SK-N-DZ (cell line): ENCODE measurements at places on chromosomes 1 and 21.

DNA sequence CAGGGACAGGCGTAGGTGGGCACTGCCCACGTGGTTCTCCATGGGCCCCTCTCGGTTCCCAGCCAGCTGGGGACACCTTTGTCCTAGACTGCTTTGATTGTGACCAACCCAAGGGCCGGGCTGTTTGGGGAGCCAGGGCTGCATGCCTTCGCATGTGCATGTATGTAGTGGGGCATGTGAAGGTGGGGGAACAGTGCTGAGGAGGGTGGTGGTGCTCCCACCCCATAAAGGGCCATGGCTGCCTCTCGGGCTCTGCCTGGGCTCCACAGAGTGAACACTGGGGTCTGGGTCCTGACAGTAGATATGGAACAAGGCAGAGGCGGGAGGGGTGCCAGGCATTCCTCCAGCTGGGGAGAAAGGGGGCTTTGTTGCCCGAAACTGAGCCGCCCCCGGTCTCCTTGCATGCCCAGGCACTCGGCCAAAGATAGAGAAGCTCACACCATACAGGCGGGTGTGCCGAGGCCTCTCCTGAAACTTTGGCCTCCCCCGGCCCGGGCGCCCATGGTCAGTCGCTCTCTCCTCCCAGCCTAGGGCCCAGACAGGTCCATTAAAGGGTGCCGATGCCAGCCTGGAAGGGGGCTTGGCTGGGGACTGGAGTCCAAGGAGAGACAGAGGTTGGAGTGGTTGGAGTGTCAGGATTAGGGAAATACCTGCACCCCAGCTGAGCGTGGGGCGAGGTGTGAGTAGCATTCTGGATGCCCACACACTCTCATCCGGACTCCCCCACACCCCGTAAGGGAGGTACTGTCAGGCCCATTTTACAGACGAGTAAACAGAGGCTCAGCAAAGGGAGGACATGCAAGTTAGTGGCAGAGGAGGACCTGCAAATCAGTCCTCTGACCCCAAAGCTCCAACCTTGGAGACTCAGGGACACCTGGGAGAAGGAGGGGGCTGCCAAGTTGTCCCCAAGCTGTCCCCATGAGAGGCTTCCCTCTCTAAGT, 41.1 kb downstream of the EPHA2 start:
- DNase-seq: no peak

DNA sequence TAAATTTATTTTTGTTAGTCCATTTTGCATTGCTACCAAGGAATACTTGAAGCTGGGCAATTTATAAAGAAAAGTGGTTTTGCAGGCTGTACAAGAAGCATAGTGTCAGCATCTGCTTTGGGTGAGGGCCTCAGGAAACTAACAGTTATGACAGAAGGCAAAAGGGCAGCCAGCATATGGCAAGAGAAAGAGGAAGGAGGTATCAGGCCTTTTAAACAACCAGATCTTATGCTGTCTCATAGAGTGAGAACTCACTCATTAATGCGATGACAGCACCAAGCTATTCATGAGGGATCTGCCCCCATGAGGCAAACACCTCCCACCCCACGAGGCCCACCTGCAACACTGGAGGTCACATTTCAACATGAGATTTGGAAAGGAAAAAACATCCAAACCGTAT, 898.4 kb downstream of the KCNT2 start:
- no peak for DNase-seq

DNA sequence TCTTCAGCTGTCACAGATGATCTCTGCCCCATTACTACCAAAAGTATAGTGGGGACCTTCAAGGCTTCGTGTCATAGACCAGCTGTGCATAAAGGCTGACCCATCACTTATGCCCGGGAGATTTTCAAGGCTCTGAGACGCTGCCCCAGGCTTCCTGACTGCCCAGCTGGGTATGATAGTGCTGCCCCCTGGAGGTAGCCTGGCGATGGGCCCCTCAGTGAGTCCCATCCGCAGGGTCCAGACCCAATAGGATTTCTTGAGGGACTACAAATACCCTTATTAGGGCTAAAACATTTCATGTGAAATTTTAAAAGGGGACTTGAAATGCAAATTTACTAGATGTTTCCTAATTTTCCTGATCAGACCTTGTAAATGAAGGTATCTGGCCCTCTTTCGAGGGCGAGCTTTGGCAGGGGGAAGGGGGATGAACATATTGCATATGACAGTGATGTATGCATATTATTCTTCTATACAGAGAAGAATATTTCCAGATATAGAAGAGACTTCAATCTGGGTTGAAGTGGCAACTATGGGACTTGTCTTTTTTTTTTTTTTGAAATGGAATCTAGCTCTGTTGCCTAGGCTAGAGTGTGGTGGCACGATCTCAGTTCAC, 11.7 kb upstream of the FCMR start:
- no peak for DNase-seq

DNA sequence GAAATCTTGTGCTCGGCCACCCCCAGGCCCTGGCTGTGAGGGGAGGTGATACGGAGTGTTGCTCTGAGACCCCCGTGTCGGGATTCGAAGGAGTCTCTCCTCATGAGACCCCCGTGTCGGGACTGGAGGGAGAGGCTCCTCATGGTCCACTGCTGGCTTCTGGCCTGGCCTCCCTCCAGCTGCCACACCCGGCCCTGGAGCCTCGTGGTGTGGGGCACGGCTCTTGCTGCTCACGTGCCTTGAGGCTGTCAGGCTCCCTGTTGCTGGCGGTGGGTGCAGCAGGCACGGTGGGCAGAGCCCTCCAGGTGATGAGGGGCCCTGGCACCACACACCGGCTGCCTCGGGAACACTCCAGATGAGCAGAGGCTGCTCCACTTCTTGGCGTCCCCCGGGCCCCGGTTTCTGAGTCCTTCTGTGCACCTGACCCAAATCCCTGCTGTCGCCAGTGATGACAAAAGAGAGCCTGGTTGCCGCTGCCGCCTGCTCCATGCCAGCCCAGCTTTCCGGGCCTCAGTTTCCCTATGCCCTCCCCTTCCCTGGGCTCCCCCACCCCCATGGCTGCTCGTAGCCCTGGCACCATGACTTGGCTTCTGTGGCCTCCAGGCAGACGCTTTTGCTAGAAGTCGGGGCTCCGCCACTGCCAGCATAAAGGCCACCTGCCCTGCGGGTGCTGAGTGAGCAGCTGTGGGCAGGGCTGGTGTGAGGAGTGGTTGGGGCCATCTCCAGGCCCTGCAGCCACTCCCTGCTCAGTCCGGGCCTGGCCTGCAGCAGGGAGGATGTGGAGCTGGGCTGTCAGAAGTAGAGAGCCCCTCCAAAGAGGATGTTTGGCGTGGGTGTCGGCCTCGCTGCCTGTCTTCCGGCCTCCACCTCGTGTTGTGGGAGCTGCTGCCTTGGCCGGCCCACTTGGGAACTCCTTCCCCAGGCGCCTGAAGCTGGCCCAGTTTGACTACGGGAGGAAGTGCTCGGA, 11.8 kb downstream of the TMEM240 start:
- DNase-seq: no peak

DNA sequence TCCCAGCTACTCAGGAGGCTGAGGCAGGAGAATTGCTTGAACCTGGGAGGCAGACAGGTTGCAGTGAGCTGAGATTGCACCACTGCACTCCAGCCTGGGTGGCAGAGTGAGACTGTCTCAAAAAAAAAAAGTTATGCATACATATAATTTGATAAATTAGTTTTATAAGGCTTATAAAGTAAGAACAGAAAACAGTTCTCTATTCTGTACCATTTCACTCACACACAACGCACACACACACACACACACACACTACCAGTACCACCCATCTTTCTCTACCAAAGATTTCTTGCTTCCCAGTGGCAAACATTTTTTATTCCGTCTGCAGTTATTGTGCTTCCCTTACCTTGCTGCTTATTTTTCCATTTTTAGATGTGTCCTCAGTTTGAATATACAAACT, 46.4 kb upstream of the FASLG start:
- no peak for DNase-seq

DNA sequence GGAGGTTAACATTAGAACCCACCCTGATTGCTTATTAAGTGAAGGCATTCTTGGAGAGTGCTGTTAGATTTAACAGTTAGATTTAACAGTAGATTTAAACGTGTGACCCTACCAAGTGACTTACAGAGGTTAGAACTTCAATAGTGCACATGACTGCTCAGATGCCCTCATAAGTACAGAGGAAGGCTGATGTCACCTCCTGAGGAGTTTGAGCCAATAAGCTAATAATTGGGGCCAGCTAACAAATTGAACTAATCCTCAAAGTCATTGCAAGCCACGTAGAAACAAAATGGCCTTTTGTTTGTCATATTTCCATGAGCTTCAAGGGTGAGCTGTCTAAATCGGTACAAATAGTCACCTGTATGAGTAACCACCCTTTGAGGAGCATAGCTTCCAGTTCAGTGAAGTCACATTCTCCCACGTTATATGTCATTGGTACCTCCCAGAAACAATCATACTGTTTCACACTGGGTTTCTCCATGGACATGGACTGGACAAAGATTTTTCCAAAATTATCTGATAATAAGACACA, 11.7 kb downstream of the AVPR1B start:
- DNase-seq: no peak

- DNase-seq: no peak
Observed at GRCh38 chr1:218397752-218398339, 52.7 kb downstream of the TGFB2 start.

DNA sequence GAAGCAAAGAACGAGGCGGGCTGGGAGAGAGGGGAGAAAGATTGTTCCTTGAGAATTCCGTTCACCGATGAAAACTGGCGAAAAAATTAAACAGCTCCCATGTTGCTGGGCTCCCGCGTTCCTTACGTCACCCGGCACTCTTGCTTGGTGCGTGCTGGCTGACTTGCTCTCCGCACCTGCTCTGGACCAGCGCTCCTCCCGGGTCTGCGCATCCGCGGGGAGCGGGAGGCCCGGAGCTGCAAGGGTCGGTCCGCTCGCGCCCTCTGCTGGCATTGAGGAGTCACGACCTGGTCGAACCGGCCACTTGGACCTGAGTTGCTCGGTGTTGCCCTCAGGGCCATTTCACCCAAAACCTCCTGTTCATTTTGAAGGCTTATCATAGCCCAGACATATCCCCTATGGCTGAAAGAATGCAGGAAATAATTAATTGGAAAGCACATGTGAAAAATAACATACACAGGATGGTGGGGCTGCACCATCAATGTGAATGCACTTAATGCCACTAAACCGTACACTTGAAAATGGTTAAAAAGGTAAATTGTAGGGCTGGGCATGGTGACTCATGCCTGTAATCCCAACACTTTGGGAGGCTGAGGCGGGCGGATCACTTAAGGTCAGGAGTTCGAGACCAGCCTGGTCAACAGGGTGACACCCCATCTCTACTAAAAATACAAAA, 98.9 kb upstream of the BACE2 start:
- DNase-seq: peak; percentile 68

GRCh38 chr1:59045137-59045536, 251.8 kb upstream of the FGGY start:
- no peak for DNase-seq

DNA sequence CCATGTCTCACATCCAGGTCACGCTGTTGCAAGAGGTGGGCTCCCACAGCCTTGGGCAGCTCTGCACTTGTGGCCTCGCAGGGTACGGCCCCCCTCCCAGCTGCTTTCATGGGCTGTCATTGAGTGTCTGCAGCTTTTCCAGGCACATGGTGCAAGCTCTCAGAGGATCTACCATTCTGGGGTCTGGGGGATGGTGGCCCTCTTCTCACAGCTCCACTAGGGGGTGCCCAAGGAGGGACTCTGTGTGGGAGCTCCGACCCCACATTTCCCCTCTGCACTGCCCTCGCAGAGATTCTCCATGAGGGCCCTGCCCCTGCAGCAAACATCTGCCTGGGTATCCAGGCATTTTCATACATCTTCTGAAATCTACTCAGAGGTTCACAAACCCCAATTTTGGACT, 219.4 kb downstream of the LRRC7 start:
- DNase-seq: no peak
